ENCODE measurements at places on chromosomes 1 and 21. TPM values are rescaled to one million over a fixed set of nuclear protein-coding genes. Genes with fewer than 3 reads are reported as not detected.

DNA sequence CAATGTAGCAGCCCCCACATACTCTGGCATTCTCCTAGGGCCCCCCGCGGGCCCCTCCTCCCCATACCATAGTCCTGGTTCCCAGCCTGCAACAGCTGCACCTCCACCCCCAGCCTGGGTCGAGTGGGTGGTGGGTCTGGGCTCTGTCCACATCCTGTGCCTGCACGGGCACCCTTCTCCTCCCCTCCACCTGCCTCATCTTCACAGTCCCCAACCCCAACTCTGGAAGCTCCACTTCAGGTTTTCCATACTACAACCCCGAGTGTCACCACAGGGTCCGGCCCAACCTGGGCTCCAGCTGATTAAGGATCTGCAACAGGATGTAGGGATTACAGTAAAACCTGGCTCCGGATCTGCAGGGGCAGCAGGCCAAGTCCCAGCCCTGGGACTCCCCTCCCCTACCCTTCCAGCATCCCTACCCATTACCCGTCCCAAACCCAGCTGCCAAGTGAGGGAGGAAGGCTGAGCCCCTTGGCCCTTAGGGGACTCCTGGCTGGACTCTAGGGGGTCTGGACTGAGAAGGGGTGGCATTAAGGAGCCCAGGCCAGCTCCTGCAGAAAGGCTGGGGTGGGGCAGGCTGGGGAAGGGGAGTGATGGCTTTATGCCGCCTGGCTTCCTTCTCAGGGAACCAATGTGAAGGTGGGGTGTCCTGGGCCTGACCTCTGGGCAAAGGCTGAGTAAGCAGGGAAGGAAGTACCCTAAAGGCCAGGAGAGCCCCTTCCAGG is 116.8 kb downstream of the CASZ1 start:
- DNase-seq: no peak

Gene TMCO4
- total RNA-seq: 28.7 TPM

Gene TPTE
- total RNA-seq: not detected

- DNase-seq: peak; percentile 84
Observed at GRCh38 chr1:197915862-197916499, 1.2 kb upstream of the LHX9 start.

DNA sequence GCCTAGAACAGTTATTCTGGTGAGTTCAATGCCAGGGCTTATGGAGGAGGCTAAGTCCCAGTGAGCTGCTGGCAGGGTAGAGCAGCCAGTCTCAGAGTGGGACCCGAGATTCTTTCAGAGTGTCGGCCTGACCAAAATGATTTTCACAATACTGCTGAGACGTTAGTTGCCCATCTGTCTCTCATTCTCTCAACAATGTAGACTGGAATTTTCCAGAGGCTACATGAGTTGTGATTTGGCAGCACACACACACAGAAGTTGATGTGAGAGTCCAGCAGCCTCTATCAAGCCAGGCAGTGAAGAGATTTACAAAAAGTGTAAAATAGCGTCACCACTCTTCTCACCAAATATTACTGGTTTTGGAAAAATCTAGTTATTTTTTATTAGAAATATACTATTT is 21.7 kb downstream of the CACNA1S start:
- DNase-seq: no peak

- no peak for DNase-seq
Observed at GRCh38 chr1:14443164-14443787, 155.2 kb upstream of the KAZN start.

DNA sequence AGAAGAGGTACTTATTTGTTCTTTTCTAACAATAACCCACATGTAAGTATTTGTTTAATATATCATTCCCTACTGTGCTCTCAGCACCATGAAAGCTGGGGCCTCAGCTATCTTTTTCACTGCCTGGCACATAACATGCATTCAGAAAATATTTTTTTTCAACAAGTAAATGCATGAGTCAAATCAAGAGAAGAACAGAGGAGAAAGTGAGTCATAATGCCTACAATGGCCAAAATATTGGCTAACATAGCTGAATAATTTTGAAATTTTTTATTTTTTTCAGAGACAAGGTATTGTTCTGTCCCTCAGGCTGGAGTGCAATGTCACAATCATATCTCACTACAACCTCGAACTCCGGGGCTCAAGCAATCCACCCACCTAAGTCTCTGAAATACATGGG is 252.2 kb upstream of the ADAMTS5 start:
- DNase-seq: no peak

Gene VWA5B1
- total RNA-seq: not detected

GRCh38 chr1:217048104-217048707 is 325.0 kb upstream of the ESRRG start:
- no peak for DNase-seq

Gene SGIP1
- total RNA-seq: 14.0 TPM

Gene MYOM3
- total RNA-seq: 0.25 TPM

GRCh38 chr1:93623436-93623835 is 58.2 kb downstream of the BCAR3 start:
- DNase-seq: no peak

- no peak for DNase-seq
Observed at GRCh38 chr1:25056536-25056935, 126.5 kb upstream of the RUNX3 start.

Gene LHX8
- total RNA-seq: not detected

Gene OR2G6
- not detected for total RNA-seq

Gene TMPRSS3
- total RNA-seq: 0.25 TPM

DNA sequence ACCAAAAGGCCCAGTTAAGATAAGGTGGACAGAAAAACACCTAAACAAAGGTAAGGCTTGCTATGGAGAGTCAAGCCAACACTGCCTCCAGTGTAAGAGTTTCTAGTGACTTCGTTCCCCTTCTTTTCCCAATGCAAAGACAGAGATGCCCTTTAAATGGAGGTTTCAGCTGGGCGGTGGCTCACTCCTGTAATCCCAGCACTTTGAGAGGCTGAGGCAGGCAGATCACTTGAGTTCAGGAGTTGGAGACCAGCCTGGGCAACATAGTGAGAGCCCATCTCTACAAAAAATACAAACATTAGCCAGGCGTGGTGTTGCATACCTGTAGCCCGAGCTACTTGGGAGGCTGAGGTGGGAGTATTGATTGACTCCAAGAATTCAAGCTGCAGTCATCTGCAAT is 24.0 kb upstream of the COL6A1 start:
- DNase-seq: no peak

- DNase-seq: no peak
Observed at GRCh38 chr1:20187103-20187812, 940 bp upstream of the PLA2G2C start.

DNA sequence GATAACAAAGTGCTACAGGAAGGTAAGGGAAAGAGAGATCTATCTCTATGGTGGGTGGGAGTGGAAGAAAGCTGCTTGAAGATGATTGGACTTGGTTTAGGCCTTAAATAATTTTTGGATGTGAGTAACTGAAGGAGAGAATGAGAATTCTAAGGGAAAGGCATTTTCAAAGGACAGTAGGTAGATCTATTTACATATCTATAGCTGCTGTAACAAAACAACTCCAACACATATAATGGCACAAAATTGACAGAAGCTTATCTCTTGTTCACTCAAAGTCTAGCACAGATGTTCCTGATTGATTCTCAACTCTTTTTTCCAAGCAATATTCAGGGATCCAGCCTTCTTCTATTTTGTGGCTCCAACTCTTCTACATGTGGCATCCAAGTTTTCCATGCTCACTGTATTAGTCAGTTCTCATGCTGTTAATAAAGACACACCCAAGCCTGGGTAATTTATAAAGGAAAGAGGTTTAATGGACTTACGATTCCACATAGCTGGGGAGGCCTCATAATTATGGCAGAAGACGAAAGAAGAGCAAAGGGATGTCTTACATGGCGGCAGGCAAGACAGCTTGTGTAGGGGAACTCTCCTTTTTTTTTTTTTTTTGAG is 3.1 kb upstream of the DDAH1 start:
- no peak for DNase-seq

GRCh38 chr21:36437745-36438128 is 42.2 kb downstream of the CLDN14 start:
- DNase-seq: no peak

Data from vagina (tissue), 2 donors.